ENCODE measurements at places on chromosomes 7 and 10.

- DNase-seq: peak; percentile 49
Measured at GRCh38 chr7:39838326-39838725, 111.7 kb upstream of the CDK13 start.

- DNase-seq: no peak
Measured at GRCh38 chr7:156881679-156882078, 11.3 kb downstream of the LMBR1 start.

DNA sequence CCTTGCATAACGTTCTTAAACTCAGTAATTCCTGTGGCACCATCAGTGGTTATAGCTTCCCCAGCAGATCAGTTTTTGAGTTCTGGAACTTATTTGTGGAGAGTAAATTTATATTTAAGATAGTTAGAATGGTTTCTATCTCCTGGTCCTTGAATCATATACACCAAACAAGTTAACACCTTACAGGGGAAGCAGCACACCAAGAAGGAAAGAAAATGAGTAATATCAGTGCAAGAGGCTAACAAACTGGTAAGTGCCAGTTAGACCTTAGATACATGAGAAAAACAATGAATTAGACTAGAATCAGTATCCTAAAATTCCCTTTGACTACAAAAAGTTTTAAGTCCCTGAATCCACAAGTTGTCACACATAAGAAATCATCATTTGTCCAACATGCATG, 54.2 kb downstream of the ABI1 start:
- no peak for DNase-seq

GRCh38 chr10:78205457-78206016, 171.9 kb downstream of the RPS24 start:
- no peak for DNase-seq

GRCh38 chr7:151999424-152000090, 25.9 kb upstream of the GALNT11 start:
- no peak for DNase-seq

GRCh38 chr7:95395755-95396135, 430 bp downstream of the PON3 start:
- DNase-seq: no peak

- no peak for DNase-seq
Measured at GRCh38 chr7:46855851-46856250, 726.1 kb downstream of the TNS3 start.

GRCh38 chr10:112565434-112566053, 118.5 kb downstream of the VTI1A start:
- DNase-seq: no peak

DNA sequence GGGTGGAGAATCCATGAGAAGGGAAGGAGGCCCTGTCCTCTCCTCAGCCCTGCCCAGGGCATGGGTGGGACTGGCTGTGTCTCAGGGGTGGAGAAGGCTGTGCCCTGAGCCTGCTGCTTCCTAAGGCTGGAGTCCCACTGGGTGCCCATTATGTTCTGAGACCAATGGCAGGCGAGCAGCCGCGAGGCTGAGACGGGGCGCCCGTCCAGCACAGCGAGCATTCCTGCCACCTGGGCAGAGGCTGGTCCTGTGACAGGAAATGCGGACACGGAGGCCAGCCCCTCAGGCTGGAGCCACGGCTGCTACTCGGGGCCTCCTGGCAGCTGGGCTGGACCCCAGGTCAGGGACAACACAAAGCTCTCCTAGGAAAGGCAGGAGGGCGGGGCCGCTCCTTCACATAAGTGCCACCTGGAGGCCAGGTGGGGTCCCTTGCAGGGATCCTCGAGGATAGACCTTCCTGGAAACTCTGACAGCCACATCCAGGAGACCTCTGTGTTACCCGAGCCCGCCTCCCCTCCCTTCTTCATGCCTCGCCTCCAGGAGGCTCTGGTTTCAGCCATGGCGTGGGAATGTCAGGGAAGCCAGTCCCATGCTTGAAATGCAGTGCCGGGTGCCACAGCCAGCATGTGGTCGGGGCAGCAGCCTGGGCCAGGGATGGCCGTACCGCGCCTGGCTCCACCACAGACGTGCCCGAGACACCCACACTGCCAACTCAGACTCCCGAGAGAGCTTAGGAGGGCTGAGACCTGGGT, 173.9 kb downstream of the USP6NL start:
- DNase-seq: no peak

DNA sequence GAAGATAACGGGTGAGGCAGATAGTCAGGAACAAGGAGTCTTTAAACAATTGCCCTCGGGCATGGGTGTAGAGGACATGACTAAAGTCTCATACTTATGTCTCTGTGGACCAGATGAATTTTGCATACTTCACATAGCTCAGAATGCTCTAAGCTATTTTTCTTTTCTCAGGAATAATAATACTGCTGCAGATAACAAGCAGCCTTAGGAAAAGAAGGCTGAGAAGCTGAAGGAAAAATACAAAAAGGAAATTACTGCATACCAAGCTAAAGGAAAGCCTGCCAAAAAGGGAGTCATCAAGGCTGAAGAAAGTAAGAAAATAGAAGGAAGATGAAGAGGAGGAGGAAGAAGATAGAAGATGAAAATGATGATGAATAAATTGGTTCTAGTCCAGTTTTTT, 13.4 kb upstream of the ERCC6 start:
- no peak for DNase-seq

- DNase-seq: no peak
Measured at GRCh38 chr7:41491308-41491707, 211.6 kb downstream of the INHBA start.

- no peak for DNase-seq
Measured at GRCh38 chr10:119267384-119267783, 60.0 kb downstream of the GRK5 start.

GRCh38 chr10:8913720-8914119, 859.2 kb downstream of the GATA3 start:
- DNase-seq: no peak

GRCh38 chr7:149292462-149292823, 30.4 kb downstream of the ZNF783 start:
- no peak for DNase-seq

All from mucosa of descending colon (tissue), 3 donors.